ENCODE measurements at places on chromosomes 5 and 9.

GRCh38 chr9:1882711-1883403 lies 132.3 kb upstream of the SMARCA2 start:
- no peak for DNase-seq

DNA sequence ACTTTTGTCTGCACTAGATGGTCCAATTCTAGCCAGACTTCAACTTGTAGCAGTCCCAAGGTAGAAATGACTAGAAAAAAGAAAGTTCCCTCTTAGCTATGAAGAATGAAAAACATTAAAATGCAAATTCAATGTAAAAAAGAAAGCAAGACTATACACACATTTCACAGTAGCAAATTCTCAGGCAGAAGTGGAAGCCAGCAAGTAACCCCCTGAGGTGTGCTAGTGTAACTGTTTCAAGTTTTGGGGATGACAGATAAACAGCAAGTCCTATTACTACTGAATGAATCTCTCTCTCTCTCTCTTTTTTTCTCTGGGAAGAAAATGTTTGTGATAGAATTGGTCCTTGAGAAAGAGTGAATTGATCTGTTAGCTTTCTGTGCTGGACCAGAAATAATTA lies 185.6 kb downstream of the EFNA5 start:
- no peak for DNase-seq

DNA sequence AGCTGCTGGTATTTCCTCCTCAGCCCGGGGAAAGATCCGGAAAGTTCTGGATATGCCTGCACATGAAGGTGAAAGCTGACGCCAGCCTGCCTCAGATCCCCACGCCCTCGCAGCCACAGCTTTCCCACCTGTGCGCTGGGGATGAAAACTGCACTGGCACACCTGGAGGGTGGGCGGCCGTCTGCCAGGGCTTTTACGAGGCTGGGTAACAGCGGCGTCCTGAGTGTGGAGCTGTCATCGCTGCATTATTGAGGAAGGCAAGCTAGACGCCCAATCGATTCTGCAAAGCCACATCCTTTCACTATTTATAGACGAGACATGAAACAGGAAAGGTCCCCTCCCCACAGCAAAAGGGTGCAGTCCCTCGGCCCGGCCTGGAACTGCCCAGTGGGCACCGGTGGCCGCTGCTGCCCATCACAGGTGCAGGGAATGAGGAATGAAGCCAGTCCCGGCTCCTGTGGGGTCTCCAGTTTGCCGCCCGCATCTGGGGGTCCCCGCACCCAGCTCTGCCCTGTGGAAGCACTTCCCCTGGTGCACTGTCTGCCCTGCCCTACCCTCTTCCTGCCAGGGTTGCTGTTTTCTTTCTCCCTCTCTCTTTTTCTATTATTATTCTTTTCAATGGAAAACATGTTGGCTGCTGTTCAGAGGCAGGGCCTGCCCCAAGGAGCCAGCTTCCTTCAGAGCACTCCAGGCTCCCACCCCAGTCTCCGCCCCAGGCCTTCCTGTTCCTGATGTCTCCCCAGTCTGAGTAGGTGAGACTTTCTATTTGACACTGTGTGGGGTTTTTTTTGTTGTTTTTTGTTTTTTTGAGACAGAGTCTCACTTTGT lies 7.0 kb downstream of the NOTCH1 start:
- DNase-seq, result no peak

GRCh38 chr5:166340039-166340438 lies 1951.4 kb upstream of the WWC1 start:
- no peak for DNase-seq

- DNase-seq, result no peak
Observed at GRCh38 chr5:86807046-86808031, 189.6 kb downstream of the COX7C start.

DNA sequence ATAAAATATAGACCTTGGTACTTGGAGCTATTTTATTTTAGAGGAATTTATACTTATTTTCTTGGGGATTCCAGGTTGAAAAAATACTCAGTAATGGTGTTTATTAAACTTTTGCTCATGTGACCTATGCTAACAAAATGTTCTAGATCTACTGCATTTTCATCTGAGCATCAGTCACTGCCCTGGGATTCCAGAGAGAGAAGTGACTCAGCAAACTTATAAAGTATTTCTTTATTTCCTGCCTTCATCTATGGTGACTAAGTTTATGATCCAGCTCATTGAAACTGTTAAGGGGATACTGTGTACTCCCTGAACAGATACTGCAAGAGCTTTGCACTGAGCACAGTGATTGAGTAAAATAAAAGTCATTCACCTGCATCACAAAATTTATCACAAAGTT lies 298.5 kb upstream of the CDH18 start:
- no peak for DNase-seq

DNA sequence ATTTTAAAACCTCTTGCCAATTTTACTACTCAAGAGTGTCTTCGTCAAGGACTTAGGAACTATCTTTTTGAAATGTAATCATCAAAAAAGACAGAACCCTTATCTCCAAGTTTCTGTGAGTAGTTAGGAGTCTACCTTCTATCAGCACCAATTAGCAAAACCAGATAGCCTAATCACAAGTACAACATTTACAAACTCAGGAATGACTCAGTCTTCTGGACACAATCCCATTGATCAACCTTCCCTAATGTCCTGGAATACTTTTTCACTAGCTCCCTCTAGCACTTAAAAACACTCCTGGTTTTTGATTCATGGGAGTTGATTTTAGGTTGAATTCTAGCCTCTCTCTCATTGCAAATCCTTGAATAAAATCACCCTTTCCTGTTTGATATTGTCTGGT lies 680.7 kb downstream of the PRR16 start:
- DNase-seq, result no peak

DNA sequence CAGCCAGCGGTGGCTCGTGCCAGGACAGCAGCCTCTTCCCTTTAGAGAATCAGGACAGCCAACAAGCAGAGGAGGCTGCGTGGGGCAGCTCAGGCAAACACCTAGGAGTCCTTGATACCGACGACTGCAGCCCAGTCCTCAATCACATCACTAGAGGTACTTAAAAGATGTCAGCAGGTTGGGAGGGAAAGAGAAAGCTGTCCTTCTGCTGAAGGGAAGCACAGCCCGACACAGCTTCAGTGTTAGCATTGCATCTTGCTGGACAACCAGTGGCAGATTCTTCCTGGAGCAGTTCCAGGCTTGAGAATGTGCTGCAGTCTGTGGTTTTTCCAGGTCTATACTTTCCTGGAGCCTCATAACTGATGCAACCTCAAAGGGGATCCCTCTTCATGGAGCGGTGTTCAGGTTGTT lies 230.5 kb downstream of the SYK start:
- DNase-seq, result no peak

- peak; percentile 49 for DNase-seq
Observed at GRCh38 chr9:38160613-38161215, 91.7 kb upstream of the SHB start.

DNA sequence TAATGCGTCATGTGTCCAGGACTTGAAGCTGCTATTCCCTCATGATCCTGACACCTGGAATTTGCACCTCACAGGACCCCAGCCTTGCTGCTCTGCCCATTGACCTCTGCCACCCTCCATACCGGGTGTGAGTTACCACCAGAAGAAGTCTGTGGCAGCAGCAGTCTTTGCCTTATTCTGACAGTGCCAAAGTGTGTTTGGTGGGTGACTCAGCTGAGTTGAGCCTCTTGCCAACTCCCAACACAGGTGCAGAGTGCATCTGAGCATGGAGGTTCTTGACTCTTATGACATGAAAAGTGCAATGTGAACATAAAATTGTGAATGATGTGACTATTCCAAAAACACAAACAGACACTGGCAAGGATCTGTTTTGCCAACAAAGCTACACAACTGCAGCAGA lies 1166.5 kb upstream of the CDH18 start:
- DNase-seq, result no peak

DNA sequence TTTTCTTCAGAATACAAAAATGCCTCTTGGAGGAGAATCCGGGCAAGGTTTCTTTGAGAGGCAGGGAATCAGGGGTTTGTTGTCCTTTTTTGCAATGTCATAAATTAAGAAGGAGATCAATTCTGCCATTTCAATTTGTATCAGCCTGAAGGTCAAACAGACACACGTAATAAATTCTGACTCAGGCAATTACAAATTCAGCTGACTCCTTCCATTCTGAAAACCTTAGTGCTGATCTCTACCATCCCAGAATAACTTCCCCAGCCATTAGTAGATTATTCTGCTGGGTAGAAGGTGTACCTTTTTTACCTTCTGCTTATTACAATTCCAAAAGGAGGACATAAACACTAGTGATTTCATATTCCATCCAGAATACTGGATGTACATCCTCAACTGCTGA lies 516.6 kb downstream of the AGTPBP1 start:
- DNase-seq, result no peak

DNA sequence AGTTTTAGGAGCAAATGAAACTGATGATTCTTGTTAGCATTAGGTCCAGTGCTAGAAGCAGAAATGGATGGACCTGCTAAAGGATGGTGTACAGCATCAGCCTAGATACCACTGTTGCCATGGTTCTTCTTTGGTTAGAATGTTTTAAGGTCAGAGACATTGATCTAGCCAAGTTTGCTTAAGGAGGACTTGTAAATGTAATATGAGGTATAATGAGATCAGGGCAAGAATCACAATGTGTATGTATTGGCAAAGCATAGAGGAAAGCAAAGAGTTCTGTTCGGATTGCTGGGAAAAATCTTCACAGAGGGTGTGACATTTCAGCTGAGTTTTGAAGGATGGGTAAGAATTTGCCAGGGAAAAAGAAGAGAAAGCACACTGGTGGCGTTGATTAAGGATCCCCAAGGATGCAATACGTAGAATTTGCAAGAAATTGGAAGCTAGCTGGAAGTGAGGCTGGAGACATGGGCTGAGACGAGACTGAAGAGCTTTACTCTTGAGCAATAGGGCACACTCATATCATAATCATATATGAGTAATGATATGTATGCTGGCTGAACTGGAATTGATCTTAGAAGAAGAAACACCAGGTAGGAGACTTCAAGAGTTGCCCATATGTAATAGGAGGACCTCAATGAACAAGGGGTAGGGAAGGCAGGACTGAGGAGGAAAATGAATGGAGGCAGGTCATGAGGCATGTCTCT lies 102.0 kb downstream of the ZNF462 start:
- no peak for DNase-seq

GRCh38 chr5:133849116-133849515 lies 119.3 kb downstream of the C5orf15 start:
- no peak for DNase-seq

GRCh38 chr9:112970939-112971338 lies 41.1 kb downstream of the ZNF883 start:
- no peak for DNase-seq

DNA sequence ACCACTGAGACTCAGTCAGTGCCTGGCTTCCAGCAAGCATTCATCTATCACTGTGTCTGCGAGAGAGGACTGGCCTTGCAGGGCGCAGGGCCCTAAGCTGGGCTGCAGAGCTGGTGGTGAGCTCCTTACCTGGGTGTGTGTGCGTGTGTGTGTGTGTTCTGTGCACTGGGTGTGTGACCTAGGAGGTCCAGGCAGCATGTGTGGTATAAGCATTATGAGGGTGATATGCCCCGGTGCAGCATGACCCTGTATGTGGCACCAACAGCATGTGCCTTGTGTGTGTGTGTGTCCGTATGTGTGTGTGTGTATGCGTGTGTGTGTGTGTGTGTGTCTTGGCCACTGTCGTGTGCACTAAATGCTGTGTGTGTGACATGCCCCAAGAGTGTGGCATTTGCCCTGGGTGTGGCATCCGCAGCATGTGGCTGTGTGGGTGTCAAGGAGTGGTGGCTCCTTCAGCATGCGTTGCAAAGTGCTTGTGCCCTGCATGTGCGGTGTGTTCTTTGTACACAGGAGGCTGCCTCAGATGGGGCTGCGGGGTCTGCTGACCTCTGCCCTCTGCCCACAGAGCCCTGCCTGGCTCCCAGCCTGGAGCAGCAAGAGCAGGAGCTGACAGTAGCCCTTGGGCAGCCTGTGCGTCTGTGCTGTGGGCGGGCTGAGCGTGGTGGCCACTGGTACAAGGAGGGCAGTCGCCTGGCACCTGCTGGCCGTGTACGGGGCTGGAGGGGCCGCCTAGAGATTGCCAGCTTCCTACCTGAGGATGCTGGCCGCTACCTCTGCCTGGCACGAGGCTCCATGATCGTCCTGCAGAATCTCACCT lies 3.3 kb downstream of the FGFR4 start:
- DNase-seq, result no peak

Data from NCI-H1694 treated with DMSO at 0.1 percent for 48 hours (cell line).